ENCODE measurements at places on chromosomes 7 and 10.

- no peak for DNase-seq
These were observed 34.0 kb upstream of the PDGFA start for GRCh38 chr7:553636-554111.

DNA sequence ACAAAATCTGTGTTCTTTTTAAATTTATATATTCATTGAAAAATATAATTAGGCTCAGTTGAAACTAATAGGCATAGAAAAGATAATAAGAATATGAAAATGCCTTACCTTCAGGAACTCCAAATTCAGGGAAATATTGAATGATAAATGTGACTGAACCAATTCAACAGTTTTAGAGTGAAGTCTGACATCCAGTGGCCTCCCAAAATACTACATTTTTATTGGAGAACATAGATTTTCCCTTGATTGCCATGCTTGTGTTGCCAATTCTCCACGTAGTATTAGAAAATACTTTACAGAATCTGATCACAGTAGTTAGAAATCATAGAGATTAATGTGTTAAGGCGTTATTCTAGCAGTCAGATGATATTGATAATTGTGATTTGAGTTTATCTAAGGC lies 1246.7 kb downstream of the GATA3 start:
- DNase-seq, result peak; percentile 28

DNA sequence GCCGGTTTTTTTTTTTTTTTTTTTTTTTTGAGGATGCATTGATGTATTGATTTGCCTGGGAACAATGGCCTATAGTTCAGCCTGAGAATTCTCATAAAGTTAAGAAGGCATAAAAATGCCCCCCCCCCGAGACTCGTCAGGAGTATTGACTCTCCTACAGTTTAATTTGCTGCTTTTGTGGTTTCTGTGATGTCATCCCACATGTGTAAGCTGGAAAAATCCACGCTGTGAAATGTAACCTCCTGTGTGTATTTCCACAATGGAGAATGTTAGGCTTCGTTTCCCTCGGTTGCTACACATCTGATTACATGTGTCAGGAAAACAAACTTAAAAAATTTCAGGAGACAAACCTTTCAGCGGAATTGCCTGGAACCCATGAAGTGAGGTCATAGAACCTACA lies 117.9 kb downstream of the FANK1 start:
- DNase-seq, result no peak

GRCh38 chr7:30887464-30887872 lies 24.2 kb upstream of the AQP1 start:
- no peak for DNase-seq

DNA sequence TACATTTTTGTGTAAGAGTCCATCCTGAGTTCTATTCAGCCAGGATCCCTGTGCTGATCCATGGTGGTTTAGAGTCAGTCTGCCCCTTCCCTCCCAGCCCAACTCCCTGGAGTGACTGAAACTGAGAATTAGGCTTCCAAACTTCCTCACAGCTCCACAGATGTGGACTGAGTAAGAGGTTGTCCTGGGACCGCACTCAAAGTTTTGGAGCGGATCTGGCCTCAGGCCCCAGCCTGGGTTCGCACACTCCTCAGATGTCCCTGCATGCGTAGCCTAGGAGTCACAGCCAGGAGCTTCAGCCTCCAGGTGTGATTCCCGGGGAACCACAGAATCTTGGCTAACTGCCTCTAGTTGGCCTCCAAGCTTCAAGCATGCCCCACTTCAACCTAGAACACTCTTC lies 218.1 kb downstream of the C7orf25 start:
- no peak for DNase-seq

DNA sequence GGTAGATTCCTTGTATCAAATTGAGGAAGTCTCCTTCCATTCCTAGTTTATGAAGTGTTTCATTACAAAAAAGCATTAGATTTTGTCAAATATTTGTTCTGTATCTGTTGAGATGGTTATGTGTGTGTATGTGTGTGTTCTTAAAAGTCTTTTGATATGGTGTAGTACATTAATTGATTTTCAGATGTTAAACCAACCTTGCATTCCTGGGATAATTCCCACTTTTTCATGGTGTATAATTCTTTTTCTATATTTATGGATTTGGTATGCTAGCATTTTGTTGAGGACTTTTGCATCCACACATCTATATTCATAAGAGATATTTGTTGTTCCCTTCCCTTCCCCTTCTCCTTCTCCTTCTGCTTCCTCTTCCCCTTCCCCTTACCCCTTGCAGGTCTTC lies 8.9 kb upstream of the GIMAP8 start:
- no peak for DNase-seq

- DNase-seq, result no peak
These were observed 64.4 kb downstream of the PROSER2 start for GRCh38 chr10:11887381-11888227.

- DNase-seq, result no peak
These were observed 89.8 kb downstream of the ARL4A start for GRCh38 chr7:12777257-12777656.

- no peak for DNase-seq
These were observed 288.9 kb downstream of the KLF6 start for GRCh38 chr10:3496138-3496537.

- no peak for DNase-seq
These were observed 21.0 kb upstream of the CCDC71L start for GRCh38 chr7:106681815-106682495.

DNA sequence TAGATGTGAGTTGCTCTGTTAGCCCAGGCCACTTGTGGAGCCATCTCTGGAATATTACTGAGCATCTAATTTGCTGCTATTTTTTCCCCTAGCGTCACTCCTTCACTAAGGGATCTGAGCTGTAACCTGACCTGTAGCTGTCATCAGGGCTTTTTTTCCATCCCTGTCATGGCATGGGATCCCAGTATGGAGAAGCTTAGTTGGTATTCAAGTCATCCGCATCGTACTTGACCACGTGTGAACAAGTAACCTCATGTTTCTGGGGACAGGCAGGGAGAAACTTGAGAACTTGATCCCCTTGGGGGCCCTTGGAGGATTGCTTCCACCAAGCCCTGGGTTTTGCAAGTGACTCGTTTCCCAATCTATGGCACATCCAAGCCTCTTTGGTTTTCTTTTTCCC lies 474.4 kb upstream of the GALNT17 start:
- no peak for DNase-seq

- DNase-seq, result no peak
These were observed 176.8 kb upstream of the AHR start for GRCh38 chr7:17121671-17122070.

DNA sequence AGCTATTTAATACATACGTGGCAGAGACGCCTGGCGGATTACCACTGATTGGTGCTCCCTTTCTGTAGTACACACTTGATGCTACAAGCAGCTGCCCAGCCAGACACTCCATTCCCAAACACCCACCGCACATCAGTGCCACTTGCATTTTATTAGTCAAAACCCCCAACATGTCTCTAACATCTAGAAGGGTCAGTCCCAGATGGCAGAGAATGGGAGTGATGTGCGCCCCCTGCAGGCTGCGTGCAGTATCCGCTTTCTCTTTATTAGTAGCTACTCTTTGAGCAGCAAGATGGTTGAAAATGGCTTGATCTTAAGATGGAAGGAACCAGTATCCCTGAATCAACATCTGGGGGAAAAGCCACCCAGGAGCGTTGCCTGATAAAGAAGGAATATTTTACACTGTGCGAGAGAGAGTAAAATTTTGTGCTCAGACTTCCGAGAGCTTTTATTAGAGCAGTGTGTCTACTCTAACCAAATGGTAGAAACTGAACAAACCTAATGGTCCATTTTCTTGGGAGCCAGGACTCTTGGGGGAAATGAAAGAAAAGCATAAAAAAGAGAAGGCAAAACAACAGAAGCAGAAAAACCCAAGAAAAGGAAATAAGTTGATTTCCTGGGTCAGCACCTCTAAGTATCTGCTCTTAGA lies 78.3 kb downstream of the ST8SIA6 start:
- DNase-seq, result no peak

DNA sequence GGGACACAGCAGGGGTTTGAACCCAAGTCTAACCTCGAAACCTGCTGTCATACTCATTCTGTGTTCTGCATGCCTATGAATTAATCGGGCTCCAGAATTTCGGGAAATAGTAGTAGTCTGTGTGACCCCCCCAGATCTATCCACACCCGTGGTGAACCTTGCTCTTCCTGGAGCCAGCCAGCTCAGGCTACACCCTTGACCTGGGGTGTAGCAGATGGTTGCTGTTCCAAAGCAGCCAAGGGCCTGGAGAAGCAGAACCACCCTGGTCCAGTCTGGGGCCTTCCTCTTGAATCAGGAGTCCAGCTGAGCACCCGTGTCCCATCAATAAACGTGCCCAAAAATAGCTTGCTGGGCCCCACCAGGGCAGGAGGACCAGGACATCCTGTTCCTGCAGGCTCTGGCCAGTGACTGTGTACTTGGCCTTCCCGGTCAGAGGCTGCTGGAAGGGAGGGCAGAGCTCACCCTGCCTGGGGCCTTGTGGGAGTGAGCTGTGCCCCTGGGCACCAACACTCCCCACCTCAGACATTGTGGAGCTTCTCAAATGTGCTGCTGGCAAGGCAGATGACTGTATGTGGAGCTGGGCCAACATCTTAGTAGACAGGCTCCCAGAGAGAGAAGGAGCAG lies 101.2 kb upstream of the ZNF716 start:
- DNase-seq, result no peak

DNA sequence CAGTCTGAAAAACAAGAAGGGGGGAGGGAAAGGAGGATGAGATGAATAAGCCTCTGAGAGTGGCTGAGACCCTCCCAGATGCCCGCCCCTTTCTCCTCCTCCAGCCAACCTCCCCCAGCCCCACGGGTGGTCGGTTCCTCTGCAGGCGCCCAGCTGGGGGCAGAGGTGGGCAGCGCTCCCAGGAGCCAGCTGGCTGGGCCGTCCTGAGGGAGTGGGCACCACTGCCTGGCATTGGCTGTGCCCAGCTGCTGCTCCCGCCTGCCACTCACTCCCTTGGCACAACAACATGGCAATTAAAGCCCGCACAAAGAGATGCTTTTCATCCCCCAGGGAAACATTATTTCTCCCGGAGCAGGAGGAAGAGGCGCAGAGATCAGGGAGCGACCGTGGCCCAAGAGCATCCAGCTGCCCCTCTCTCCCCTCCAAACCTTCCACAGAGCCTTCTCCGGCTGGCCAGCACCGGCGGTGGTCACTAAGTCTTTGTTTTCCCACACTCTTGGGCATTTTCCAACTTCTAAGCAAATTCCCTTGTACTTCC lies 107.2 kb downstream of the SPDYE5 start:
- peak; percentile 84 for DNase-seq

- DNase-seq, result no peak
These were observed 6.5 kb upstream of the C10orf105 start for GRCh38 chr10:71725998-71726579.

GRCh38 chr10:43064331-43065075 lies 12.4 kb upstream of the RET start:
- DNase-seq, result no peak

DNA sequence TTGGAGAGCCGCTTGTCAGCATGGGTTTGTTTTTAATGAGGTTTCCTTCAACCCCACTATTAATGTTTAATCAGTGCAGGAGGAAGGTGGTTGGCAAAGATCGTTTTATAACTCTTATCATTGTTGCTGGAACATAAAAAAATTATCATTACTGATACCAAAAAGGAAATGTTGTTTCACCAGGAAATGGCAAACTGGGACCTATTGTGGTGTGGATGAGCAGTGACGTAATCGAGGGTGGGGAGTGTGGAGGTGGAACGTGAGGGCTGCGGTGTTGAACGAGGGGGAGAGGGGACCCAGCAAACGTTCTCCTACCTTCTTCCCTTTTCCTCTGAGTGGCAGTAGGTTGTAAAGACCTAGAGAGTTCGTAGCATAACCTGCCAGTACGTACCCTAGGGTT lies 71.9 kb upstream of the TOMM7 start:
- DNase-seq, result no peak

GRCh38 chr7:26034391-26034790 lies 117.6 kb upstream of the NFE2L3 start:
- no peak for DNase-seq

- DNase-seq, result no peak
These were observed 50.0 kb upstream of the EMX2 start for GRCh38 chr10:117492504-117492903.

DNA sequence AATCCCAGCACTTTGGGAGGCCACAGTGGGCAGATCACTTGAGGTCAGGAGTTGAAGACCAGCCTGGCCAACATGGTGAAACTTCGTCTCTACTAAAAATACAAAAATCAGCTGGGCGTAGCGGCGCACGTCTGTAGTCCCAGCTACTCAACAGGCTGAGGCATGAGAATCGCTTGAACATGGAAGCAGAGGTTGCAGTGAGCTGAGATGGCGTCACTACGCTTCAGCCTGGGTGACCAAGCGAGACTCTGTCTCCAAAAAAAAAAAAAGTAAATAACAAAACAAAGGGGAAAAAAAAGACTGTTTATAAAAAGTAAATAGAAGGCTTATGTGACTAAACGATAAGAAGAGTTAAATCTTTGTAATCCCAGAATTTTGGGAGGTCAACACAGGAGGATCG lies 15.0 kb upstream of the DNMBP start:
- DNase-seq, result no peak

DNA sequence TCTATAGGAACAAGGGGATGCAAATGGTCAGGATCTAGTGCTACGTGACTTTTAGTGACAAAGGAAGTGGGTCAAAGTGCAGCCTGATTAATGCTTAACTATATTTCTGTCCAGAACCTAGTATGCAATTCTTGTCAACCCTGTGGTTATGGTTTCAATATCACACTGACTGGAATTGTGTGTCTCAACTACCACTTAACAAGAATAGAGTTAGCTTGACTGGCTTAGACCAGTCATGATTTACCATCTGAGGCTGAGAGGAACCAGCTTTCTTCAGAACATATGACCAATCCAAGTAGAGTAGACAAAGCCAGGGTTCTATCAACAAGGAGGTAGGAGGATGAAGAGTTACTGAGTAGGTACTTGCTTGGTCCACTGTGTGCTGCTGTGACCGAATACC lies 54.4 kb downstream of the MYPN start:
- DNase-seq, result no peak

DNA sequence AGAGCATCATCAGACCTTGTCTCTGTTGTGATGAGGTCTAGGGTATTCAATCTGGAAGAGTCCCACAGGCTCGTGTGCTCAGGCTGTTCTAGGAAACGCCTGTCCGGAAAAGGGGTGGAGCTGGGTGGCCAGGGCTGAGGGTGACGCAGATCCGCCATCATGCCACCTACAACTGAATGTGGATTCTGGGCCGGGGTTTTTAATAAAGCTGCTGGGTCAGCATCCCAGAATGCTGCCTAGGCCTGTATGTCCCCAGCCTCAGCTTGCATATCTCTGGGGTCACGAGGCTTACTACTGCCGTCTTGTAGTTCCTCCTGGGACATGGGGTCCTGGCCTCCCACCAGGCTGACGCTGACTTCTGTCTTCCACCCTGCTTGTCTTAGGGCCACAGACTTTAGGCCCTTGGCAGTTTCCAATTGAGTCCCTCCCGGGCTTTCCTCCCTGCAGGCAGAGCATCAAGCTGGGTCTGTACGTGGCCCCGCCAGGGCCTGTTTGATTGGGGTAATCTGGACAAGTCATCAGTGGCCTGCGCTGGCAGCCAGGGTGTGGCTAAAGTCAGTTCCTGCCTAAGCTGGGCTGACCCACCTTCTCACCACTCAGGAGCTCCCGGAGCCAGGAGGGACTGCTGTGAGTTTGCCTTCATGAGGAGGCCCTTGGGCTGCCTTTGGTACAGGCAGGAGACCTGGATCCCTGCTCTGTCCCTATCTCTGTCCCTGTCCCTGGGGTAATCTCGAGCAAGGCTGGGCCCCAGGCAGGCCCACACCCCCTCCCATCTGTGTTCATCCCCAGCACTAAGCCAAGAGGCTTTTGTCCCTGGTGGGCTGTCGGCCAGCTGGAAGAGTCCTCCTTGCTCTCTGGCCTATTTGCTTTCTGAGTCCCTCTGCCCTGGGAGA lies 79.9 kb downstream of the ZMIZ1 start:
- DNase-seq, result no peak

GRCh38 chr7:988426-988911 lies 5.5 kb downstream of the CYP2W1 start:
- no peak for DNase-seq

Measured in foreskin melanocyte (primary cell).